ENCODE measurements at places on chromosomes 16 and 17.

GRCh38 chr17:39536468-39536867, 71.3 kb downstream of the NEUROD2 start:
- DNase-seq: no peak

- DNase-seq: no peak
These were observed 59.6 kb upstream of the MON1B start for GRCh38 chr16:77131398-77131797.

DNA sequence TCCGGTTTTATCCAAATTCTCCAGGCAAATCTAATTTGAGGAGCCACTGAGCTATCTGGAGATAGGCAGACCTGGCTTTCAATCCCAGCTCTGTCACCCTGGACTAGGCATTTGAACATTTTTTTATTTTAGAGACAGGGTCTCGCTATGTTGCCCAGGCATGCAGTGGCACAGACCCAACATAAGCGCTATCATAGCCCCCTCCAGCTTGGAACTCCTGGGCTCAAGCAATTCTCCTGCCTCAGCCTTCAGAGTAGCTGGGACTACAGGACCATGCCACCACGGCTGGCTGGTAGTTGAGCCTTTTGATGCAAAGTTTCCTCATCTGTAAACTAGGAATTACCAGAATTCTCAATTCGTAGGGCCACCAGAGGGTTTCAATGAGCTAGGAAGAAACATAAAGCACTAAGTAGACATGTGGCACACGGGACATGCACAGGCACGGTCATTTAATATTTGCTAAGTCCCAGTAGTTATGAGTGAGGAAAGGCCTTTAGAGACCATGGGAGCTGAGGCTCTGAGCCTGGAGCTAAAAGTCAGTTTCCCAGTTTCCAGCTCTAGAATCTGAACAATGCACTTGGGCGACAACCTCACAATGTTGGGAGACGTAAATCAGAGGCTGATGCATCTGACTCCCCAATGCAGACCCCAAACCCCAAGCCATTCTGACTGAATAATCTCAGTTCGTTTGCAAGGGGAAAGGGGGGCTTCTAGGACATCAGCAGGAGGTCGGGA, 1.1 kb downstream of the ELOB start:
- no peak for DNase-seq

GRCh38 chr16:81319221-81319912, 4.6 kb downstream of the GAN start:
- no peak for DNase-seq

GRCh38 chr17:48487221-48487620, 43.6 kb downstream of the HOXB1 start:
- no peak for DNase-seq

- no peak for DNase-seq
These were observed 97.6 kb upstream of the CBX4 start for GRCh38 chr17:79936641-79937381.

- no peak for DNase-seq
These were observed 31.2 kb downstream of the NSMCE1 start for GRCh38 chr16:27237219-27238015.

GRCh38 chr16:9797306-9797705, 384.9 kb downstream of the GRIN2A start:
- DNase-seq: no peak

DNA sequence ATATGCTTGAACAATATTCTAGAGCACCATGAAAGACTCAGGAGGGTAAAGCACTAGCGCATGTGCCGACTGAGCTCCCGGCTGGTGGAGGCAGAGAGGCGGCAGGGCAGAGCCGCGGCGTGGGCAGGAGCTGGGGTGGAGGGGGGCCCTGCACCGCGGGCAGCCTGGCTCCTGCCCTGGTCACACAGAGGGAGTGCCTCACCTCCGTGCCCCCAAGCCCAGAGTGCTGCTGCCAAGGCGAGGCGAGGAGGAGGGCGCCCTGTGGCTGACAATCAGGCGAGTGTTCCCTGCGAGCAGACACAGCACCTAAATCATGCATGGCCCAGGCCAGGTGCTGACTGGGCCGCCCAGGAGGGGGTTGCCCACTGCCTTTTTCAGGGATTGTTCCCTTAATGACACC, 105.8 kb upstream of the TNRC6C start:
- no peak for DNase-seq

- DNase-seq: no peak
These were observed 14.2 kb downstream of the AXIN2 start for GRCh38 chr17:65547253-65547670.
